CD4-positive, alpha-beta T cell treated with Interleukin-17A for 1 hour (primary cell): ENCODE measurements at places on chromosomes 6 and 20.
A peak's percentile ranks its signal among the peaks of the same experiment; 100 is the strongest.

DNA sequence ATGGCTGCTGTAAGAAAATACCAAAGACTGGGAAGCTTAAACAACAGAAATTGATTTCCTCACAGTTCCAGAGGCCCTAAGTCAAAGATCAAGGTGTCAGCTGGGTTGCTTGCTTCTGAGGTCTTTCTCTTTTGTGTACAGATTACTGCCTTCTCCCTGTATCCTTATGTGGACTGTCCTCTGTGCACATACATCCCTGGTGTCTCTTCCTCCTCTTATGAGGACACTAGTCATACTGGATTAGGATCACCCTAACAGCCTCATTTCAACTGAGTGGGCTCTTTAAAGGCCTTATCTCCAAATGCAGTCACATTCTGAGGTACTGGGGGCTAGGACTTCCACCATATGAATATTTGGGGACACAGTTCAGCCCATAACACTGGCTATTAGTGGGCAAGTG lies 130.0 kb upstream of the DTNBP1 start:
- no peak for DNase-seq

DNA sequence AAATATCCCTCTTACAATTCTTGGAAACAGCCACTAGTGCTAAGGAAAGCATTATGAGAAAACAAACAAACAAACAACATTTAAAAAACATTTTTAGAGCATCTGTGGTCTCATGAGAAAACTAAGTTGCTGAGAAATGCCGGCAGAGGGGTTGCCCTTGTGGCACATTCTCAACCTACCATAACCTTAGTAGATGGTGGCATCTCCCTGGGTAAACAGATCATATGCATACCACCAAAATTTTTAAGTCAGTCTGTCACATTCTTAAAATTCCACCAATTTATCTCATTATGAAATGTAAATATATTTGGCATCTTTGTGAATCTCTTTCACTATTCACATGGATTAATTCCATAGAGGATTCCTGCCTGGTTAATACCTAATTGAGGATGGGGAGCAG lies 575.7 kb upstream of the MARCKS start:
- no peak for DNase-seq

DNA sequence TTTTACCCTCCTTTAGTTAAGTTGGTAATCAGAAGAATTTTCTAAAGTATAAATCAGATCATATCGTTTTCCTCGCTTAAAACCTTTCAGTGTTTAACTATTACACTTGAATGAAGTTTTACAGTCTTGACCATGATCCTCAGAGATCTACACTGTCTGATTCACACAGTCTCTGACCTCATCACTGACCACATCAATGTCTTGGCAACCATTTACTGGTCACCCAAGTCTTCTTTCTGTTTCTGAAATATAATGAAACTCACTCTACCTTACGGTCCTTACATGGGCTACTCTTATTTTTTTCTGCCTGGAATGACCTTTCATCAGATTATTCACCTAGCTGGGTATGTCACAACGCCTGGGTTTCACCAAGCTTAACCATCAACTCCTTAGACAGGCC lies 71.4 kb downstream of the ADGB start:
- DNase-seq, result no peak

- DNase-seq, result no peak
Observed at GRCh38 chr6:137550535-137550934, 56.3 kb upstream of the OLIG3 start.

- peak; percentile 25 for DNase-seq
Observed at GRCh38 chr20:43681991-43682410, 15.1 kb downstream of the MYBL2 start.

DNA sequence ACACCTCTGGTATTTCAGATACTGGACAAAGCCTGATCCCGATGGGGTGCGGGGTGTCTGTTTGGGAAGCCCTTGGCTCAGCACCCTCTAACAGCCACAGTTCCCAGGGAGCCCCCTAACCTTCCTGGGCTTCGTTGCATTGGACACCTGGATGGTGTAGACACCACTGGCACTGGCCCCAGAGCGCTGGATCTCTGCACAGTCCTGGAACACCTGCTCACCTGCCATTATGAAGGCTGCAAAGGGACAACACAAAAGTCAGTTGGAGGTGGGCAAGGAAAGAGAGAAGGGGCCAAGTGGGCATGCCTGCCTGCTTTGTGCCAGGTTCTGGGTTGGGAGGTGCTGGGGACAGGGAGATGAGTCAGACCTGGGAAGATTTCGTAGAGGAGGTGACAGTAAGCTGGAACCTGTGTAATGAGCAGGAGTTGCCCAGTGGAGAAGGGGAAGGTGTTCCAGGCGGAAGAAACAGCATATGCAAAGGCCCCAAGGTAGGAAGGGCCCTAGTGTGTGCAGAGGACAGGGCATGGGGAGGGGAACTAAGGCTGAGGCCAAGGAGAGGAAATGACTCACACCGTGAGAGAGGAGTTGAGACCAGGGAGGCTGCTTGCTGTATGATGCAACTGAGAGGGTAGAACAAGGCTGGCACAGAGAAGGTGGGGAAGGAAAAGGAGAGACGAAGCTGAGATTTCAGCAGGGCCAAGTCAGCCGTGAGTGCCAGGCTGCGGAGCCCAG lies 34.9 kb downstream of the ANGPT4 start:
- DNase-seq, result no peak

DNA sequence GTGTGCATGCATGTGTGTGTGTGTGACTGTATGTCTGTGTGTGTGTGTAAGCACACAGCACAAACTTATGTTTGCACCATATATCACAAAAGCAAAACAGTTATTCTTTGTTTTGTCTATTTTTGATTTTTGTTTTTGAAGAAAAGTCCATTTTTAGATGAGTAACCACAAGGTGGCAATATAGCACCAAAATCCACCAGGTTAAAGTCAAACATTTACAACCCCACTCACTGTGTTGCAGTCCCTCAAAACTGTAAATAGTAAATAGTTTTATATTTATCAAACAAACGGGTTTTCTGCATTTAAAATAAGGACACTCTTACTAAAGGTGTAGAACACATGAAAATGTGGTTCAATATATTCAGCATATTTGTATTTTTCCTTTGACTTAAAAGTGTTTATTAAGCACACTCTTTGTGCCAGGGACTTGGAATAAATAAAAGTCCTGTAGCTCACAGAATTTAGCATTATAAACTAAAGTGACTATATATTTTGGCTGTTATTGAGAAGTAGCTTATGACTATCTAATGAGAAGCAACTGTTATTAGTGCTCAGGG lies 118.5 kb downstream of the GFRAL start:
- DNase-seq, result no peak

GRCh38 chr6:129817332-129817731 lies 43.8 kb downstream of the TMEM244 start:
- DNase-seq, result no peak
